ENCODE measurements at places on chromosomes 2 and 18.

GRCh38 chr2:223062396-223062795, 10.4 kb downstream of the KCNE4 start:
- DNase-seq = peak; percentile 68

DNA sequence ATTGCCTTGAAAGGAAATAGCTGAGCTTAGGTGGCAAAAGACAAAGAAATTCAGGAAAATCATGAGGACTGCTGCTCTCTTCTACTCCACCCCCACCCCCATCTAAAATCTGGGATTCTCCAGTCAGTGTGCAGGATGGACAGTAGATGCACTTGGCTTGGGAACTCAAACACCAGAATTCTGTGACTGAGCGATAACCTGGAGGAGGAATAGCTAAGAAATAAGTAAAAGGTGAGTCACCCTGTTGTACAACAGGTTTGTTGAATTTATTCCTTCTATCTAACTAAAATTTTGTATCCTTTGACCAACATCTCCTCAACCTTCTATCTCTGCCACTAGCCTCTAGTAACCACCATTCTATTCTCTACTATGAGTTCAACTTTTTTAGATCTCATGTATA, 1029.9 kb upstream of the ACVR2A start:
- no peak for DNase-seq

GRCh38 chr18:52685316-52685715, 345.3 kb downstream of the DCC start:
- no peak for DNase-seq

DNA sequence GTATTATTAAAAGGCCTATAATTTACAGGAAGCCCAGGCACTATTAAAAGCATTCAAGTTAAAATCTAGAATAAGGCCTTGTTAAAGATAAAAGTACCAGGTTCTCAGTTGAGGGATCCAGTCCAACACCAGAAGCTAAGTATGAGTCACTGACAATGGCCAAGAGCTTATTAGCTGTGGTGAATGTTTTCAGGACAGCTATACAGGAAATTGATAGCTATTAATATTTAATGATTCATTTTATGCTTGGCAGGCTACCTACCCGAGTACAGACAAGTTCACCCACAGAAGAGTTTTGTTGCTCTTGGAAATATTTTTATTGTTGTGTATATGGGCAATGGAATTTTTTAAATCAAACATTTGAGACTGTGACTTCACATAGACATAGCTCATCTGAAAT, 729.6 kb upstream of the ZNF804A start:
- peak; percentile 10 for DNase-seq

- no peak for DNase-seq
Measured at GRCh38 chr2:168633895-168634294, 168.5 kb upstream of the NOSTRIN start.

DNA sequence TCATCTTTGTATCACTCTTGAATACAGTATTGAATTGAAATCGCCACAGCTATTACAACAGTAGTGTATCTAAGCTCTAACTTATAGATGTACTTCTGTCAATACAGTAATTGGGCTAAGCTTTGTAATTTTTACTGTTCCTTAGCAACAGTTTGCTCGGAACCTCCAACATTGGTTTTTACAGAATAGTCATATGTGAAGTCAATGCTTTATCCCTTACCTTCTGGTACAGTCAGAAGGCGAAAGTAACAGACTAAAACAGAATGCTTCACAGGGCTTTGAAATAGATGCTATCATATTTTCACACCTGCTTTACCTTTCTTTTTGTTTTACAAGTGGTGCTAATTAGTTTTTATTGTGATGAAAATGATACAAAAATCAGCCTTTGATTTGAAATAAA, 46.9 kb upstream of the CYP20A1 start:
- DNase-seq = no peak

GRCh38 chr2:126732682-126733245, 76.8 kb downstream of the GYPC start:
- DNase-seq = no peak

DNA sequence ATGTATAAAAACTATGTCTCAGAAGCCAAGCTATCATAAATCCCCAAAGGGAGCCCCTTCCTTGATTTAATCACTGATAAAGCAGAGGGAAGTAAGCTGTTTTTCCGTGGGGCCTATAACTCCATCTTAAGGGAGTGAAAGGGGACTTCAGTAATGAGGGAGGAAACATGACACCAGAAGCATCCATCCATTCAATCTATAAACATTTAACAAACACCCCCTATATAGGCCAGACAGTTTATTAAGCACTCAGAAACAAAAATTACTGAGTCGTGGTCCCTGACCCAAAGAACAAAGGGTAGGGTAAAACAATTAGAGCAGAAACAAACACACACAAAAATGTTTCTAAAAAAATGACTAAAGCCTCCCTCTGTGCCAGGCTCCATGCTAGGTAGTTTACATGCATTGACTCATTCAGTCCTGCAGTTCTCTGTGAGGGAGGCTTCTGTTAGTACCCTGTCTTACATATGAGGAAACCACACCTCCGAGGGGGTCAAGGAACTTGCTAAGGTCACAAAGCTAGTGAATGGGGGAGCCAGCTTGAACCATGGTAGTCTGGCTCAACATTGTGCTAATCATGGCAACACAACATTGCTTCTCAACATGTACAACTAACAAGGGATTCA, 472.1 kb downstream of the CDH2 start:
- DNase-seq = no peak

- DNase-seq = no peak
Measured at GRCh38 chr2:134296301-134296700, 42.4 kb downstream of the MGAT5 start.

- peak; percentile 89 for DNase-seq
Measured at GRCh38 chr2:20525041-20526035, 78.5 kb downstream of the RHOB start.

GRCh38 chr2:236787885-236788284, 218.3 kb downstream of the ACKR3 start:
- DNase-seq = no peak

DNA sequence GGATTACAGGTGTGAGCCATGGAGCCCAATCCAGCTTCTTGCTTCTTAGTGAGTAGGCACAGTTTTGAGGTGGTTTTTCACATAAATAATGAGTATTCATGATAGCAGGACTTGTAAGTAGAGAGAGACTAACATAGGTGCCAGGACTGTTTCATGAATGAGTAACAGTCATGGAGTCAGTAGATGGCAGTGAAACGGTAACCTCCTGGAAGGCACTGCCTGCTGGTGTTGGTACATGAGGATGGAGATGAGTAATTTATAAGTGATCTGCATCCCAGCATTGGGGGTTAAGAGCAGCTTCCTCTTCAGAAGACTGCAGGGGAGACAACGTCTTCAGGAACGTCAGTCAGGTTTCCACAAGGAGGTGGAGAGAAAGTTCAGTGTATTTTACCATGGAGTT, 143.8 kb downstream of the HAUS1 start:
- no peak for DNase-seq

- DNase-seq = peak; percentile 84
Measured at GRCh38 chr2:158953926-158954763, 14.3 kb upstream of the TANC1 start.

DNA sequence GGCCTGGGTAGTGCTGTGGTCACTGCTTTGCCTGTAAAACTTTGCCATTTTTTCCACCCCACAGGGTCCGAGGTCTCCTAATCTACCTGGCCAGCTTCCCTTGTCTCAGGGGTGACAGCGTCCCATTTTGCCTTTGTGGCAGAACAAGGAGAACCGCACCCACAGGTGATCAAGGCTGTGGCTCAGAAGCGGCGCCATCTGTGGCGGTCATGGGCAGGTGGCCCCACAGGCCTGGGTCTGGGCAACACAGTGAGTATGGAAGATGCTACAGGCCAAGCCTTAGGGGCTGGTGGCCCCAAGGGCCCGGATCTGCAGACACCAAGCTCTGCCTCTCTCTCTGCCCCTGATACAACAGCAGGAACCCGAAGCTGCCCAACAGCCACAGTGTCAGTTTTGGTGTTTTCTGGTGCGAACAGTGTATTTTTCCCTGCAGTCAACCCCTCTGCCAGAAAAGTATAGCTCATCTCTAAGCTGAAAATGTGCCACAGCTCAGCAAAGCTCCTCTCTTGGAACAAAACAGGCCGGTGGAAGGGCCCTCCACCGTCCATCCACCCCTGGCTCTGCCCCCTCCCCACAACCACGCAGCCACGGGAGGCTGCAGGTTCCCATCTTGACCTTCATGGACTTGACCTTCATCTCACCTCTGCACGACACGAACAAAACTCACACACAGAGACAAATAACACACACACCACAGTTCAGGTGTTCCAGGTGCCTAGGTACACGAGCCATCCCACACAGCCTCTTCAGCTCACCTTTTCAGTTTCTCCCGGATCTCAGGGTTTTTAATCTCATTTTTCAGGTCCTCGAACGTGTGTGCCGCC, 96.7 kb downstream of the PXDN start:
- no peak for DNase-seq

DNA sequence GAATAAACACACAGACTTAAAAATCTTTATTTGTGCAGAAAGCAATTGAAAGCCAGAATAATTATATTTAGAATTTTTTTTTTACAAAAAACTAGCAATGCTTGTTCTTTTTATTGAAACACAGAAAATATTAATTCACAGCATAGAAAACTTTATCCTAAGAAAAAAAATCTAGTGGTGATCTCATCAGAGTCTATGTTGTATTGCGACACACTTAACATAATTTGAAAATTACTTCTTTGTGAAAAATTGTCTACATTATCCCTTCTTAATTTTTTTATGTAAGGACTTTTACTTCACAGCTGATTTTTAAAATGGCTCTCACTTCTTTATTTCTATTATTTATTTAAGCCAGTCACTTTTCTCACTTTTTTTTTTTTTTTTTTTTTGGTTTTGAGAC, 103.4 kb downstream of the LDLRAD4 start:
- DNase-seq = peak; percentile 28

DNA sequence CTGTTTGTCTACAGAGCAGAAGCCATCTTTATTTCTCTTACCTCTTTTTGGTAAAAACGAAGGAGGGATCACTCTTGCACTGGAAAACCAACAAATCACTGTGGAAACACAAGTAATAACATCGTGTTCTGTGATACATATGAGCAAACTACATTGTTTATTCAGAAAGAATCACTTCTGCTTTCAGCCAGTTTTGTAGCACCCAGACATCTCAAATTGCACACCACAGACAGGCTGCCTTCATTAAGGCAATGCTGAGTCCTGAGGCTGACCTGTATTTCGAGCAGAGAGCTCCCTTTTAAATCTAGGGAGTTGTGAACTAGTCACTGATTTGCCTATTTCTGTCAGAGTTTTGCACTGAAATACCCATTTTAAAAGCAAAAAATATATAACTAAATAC, 1003.2 kb upstream of the FAM98A start:
- no peak for DNase-seq

- no peak for DNase-seq
Measured at GRCh38 chr2:191263050-191263449, 17.8 kb downstream of the MYO1B start.

DNA sequence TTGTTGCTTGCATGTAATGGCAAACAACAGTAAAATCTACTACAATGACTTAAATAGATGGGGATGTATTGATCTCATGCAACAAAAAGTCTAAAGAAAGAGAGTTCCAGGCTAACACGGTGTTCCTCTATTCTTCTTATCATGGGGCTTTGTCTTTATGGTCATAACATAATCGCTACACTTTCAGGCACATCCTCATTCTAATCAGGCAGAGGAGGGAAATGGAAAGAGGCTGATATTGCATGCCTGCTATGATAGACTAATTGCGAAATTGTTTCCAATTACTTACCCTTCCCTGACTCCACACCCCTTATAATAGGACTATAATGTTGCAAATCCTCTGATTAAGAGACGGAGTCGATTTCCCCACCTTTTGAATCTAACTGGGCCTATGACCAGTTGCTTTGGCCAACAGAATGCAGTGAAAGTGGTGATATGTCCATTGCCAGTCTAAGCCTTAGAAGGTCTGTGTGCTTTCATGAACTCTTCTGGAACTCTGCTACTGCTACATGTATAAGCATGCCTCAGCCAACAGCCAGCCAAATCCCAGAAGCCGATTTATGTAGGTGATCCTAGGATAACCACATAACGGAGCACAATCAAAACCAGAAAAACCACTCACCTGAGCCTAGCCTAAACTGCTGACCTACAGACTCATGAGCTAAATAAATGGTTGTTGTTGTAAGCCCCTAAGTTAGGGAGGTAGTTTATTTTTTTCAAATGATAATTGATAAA, 180.3 kb upstream of the TACR1 start:
- no peak for DNase-seq
